ENCODE measurements at places on chromosomes 1 and 21.

DNA sequence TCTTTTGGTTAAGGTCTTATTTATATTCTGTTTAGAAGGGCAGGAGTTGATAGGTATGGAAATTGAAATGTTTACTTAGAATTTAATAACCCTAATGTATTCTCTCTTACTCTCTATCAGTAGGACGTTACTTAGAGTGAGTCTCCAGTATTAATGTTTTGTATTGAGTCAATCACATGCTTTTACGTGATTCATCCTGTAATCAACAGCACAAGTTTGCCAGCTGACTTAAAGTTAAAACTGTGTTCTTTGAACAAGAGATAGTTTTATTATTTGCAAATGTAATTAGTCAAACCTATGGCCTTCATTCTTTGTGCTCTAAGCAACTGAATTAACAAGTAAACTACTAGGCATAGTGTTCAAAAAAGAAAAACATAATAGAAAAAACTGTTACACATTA is 57.3 kb downstream of the PKN2 start:
- no peak for DNase-seq

DNA sequence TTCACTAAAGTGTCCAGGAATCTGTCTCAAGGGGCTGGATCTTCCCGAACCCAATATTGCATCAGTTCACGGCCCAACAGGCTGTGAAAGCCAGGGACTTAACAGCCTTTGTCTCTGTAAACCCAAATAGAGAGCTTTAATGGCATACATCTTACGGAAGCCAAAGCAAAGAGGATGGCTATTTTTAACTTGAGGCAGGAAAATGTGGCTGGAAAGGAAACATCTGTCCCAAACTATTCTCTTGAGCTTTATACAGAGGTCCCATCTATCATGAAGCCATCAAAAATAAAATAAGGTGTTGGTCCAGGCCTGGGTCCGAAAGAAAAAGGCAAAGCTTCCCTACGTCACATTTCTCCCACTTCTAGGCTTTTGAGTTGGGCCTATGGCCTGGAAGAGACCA is 7.7 kb upstream of the CD34 start:
- no peak for DNase-seq

DNA sequence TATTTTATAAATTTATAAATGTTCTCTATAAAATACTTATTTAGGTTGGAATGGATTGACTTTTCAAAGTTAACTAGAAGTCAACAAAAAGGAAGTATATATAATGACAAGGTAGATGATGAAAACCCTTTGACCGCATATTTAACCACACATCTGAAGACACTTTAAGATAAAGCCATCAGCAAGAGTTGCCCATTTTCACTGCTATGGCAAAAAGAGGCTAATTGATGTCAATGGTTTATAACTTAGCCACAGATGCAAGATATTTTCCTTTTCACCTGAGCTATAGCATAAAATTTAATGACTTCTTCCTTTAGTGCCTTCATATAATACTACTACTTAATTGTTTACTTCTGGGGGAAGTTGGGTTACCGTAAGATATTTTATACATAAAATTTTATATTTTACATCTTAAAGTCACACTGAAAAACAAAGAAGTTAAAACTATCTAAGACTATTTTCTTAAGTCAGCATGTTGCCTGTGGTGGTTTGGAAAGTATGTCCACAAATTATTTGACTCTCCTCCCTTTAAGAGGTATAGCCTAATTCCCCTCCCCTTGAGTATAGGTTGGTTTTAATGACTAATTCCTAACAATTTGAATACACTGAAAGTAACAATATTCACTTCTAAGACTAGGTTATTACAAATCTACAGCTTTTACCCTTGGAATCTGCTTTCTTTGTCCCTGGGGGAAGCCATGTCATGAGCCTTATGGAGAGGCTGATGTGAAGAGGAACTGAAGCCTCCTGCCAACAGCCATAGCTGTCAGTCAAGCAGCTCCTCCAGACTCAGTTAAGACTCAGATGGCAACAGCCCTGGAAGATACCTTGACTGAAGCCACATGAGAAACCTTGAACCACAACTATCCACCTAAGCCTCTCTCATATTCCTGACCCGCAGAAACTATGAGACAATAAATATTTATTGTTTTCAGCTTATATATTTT is 40.3 kb upstream of the LRRC8B start:
- DNase-seq = no peak

- DNase-seq = no peak
Observed at GRCh38 chr1:205584732-205585131, 47.1 kb downstream of the ELK4 start.

DNA sequence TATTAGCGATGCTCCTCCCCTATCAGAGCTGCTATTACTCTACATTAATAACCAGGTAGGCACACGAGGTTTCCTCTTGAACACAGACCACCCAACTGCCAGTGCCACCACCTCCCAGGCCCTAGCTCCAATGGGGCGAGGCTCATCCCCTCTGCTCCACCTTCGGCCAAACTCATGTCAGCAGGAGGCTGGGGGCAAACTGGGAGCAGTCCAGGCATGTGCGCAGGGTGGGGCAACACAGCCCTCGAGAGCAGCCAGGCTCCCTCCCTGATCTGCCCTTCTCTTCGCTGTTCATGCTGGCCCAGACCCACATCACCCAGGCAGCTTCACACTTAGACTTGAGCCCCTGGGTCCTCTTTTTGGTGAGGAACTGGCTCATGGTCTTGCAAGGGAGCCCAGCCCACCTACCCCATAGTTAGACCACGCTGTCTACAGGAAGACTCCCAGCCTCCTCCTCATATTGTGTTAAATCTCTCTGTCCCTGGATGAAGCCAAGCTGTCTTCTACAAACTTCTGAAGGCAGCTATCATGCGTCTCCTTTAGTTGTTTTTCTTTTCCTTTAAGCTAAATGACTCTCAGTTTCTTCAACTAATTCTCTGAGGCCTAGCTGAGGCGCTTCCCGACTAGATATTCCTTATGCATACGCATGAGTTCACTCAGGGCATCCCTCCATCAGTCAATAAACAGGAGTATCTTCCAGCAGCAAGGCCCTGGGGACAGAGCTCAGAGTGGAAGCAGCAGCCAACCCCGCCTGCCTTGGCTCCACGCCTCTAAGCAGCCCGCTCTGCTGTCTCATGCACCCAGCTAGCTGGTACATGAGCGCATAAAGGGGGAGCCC is 12.0 kb downstream of the TMEM9 start:
- no peak for DNase-seq

DNA sequence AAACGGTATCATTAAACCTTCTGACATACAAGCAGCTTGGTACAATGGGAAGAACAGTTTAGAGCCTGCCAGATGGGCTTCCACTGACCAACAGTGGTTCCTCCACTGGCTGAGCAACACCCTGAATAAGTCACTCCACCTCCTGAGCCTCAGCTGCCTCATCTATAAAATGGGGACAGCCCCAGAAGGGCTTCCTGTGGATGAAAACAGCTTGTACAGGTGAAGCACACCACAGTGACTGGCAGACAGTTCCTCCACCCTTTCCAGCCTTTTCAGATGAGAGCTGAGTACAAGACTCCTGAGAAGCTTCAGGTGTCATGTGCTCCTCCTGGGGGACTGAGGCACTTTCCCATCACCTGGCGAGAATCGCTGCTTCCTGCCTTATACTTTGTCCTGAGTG is 2.1 kb downstream of the CAPZB start:
- DNase-seq = peak; percentile 34

DNA sequence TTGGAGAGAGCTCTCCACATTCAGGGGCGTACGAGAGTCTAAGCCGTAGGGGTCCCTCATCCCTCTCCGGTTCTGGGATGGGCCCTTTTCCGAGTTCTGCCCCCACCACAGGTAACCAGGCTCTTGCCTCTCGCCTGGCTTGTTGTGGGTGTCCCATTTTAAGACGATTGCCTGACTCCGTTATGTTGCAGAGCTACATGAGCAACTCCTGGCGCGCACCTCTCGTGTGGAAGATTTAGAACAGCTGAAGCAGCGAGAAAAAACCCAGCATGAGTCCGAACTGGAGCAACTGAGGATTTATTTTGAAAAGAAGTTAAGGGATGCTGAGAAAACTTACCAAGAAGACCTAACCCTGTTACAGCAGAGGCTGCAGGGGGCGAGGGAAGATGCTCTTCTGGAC is 29.0 kb downstream of the PCNT start:
- DNase-seq = no peak

DNA sequence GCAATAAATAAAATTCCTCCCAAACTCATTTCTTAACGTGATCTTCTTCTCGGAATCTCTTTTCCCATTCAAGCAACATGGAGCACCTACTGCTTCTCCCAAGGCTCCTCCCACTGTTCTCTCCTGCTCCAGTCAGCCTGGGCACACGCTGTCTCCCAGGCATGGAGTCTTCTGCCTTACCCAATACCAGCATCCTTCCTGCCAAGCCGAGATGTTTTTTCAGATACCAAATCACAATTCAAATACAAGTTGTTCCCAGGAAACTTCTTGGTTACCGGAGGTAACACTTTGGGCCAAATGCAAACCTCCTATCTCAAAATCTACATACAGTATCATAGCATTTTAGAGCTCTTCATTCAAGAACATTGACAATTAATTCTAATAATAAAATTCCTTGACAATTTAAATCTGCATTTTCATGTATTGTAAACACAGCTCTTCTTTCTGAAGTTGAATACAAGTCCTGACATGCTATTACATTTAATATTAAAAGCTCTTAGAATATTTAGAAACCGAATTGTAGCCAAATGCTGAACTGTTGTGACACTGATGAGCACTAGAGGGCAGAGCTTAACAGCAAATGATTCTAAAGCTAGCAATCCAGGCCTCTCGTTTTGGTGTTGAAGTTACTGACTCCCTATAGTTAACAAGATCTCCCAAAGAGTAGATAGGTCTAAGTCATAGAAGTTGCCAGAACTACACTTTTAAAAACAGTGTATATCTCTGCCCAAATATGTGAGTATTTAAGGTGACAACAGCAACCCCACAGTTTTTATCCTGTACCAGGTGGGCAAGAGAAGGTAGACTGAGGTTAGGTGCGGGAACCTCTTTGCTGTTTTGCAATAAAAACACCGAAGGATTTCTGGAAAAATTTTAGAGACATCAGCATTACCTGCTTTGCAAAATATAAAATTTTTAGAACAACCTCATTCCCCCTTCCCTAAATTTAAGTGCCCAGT is 52.3 kb downstream of the BCAR3 start:
- DNase-seq = peak; percentile 49

GRCh38 chr1:160238408-160238807 is 23.9 kb downstream of the DCAF8 start:
- no peak for DNase-seq

- no peak for DNase-seq
Observed at GRCh38 chr1:41537788-41538351, 53.4 kb upstream of the EDN2 start.

DNA sequence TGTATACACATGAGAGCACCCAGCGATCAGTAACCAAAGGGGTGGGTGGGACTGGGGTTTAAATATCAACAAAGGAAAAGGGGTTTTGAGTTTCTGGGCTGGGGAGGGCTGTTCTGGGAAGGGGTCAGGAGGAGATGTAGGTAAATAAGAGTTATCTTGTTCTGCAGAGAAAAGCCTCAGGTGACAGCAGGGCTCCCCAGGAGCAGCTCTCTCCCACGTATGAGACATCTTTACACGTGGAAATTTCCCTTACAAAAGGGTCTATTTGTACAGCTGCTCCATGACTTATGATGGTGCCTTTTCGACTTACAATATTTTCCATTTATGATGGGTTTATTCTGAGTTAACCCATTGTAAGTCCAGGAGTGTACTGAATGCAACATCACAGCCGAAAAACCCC is 16.3 kb upstream of the PADI2 start:
- no peak for DNase-seq
